ENCODE measurements at places on chromosomes 6 and 20.

- DNase-seq: no peak
These were observed 83.9 kb downstream of the SESN1 start for GRCh38 chr6:109010705-109011102.

DNA sequence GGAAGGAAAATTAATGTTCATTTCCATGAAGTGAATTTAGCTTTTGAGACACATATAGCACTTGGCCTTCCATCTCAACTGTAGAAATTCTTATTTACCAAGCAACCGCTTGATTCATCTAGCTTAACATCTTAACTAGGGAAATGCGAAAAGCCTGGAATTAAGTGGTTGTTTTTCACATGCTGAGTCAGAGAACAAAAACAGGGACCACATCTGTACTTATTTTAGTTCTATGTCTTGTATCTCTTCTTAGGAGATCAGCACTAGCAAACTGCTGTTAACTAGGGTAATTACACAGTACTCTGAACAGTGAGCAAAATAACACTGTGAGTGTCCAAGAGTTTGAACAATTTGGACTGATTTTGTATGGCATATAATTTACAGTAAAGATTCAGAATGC, 590.9 kb upstream of the NRSN1 start:
- DNase-seq: no peak

DNA sequence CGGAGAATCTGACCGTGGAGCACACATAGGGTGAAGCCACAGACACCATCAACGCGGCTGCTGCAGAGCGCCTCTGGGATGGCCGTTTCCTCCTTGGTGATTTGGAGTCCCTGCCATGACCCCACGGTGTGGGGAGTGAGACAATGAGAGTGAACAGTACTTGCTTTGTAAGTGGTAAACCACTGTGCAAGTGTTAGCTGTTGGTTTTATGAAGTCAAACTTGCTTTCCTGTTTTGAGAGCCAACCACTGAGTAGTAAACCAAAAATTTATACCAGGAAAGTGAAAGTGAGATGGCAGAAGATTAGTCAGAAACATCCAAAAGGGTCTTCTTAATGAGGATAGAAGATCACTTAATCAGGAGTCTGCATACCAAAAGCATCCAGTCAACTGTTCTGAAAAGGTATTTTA, 160.7 kb downstream of the FOXC1 start:
- peak; percentile 58 for DNase-seq

DNA sequence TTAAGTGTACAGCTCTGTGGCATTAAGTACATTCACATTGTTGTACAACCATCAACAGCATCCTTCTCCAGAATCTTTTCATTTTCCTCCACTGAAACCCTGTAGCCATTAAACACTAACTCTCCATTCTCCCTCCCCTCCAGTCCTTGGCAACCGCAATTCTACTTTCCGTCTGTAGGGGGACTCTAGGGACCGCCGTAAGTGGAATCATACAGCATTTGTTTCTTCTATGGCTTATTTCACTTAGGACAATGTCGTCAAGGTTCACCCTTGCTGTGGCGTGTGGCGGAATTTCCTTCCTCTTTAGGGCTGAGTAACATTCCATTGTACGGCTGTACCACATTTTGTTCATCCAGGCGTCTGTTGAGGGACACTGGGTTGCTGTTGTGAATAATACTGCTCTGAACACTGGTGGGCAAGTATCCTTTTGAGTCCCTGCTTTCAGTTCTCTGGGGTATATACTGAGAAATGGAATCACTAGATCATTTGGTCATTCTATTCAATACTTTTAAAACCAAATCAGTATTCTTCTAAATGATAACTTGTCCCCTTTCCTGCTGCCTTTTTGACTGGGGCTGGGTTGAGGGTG, 50.7 kb downstream of the PPP1R3G start:
- peak; percentile 38 for DNase-seq

DNA sequence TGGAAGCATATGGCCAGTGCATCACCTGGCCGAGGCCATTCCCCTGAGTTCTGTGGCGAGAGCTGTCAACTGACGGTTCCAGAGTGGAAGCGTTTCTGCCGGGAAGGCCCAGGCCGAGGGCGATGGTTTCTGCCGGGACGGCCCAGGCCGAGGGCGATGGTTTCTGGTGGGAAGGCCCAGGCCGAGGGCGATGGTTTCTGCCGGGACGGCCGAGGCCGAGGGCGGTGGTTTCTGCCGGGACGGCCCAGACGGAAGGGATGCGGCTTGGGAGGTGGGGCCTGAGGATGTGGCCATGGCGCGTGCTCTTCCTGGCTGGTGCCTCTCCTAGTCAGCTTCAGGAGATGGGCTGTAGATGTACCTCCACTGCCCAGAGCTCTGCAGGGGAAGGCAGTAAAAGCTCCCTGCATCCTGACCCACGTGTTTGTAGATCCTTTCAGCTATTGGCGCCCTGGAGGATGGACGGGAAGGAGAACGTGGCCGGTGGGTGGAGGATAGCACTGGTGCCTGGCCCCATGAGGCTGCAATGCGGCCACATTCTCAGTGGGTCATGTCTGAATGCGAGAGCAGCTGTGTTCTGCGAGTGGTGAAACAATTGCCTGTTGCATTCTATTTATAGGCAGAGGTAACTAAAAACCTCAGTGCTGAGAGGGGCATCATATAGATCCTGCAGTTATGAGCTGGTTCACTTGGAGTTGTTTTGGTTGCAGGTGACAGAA, 12.8 kb downstream of the TPD52L2 start:
- no peak for DNase-seq

DNA sequence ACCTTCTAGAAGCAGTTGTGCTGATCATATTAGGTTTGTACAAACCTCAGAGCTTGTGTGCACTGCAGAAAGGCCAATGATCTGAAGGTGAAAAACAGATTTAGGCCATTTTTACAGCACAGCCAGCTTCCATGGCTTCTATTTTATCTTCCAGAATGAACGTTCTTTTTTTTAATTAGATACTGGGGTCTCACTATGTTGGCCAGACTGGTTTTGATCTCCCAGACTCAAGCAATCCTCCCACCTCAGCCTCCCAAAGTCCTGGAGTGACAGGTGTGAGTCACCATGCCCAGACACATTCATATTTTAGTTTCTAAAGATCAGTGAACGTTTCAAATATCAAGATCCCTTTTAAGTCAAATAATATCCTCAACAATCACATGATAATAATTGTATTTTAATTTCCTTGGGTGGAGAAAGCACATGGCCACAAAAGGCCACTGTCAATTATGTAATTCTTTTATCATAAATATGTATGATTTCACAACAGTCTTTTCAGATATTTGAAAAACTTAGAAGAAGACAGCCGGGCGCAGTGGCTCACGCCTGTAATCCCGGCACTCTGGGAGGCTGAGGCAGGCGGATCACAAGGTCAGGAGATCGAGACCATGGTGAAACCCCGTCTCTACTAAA, 326.7 kb upstream of the JARID2 start:
- no peak for DNase-seq

GRCh38 chr6:36685166-36685924, 6.8 kb downstream of the CDKN1A start:
- no peak for DNase-seq

DNA sequence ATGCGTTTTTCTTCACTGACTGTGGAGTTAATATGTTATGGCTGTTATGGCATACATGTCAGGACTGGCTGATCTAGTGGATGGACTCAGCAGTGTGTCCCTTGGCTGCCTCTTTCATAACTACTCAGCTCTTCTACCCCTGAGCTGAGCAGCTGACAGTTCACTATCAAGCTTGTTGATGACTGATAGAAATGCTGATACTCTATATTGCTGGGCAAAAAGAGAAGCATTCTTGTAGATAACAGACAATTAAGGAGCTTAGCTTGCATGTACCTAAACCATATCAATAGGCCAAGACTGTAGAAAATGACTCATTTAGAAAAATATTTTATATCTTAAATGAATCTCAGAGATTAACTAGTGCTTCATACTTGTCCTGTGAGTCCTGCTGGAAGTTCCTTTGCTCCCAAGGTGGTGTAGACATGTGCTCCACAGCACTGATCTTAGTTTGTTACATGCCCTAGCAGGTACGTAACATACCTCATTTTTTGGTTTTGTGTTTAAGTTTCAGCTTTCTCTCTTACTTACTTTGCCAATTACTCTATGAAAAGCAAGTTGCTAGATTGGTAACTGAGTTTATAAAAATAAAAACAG, 236.9 kb downstream of the GMDS start:
- no peak for DNase-seq

GRCh38 chr20:37590938-37591490, 63.3 kb upstream of the BLCAP start:
- no peak for DNase-seq

DNA sequence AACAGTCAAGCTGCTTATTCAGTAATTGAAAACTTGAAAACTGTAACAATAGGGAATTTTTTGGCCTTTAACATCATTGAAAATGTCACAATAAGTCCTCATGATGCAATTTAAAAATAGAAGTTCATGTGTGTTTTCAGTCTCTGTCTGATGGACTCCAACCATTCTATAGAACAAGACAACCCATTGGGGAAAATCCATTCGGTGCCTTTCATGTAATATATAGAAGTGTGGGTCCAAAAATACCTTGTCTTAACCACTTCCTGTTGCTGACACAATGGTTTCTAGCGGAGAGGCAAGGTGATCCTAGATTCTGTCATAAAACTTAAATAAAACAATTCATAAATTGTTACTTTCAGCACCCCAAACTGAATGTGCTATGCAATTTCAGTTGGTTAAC, 1131.3 kb upstream of the MAP3K7 start:
- DNase-seq: no peak

- no peak for DNase-seq
These were observed 339.9 kb upstream of the AGPAT4 start for GRCh38 chr6:161613711-161614110.

- no peak for DNase-seq
These were observed 77.1 kb downstream of the CBLN4 start for GRCh38 chr20:55928266-55928665.

GRCh38 chr6:33924681-33925080, 120.9 kb upstream of the MLN start:
- no peak for DNase-seq

- DNase-seq: no peak
These were observed 232.8 kb downstream of the MYLK4 start for GRCh38 chr6:2517855-2518473.

- no peak for DNase-seq
These were observed 3.7 kb upstream of the CST11 start for GRCh38 chr20:23456409-23456808.

GRCh38 chr20:13791540-13792459, 7.0 kb downstream of the NDUFAF5 start:
- DNase-seq: peak; percentile 26
